ENCODE measurements at places on chromosomes 16 and 17.

DNA sequence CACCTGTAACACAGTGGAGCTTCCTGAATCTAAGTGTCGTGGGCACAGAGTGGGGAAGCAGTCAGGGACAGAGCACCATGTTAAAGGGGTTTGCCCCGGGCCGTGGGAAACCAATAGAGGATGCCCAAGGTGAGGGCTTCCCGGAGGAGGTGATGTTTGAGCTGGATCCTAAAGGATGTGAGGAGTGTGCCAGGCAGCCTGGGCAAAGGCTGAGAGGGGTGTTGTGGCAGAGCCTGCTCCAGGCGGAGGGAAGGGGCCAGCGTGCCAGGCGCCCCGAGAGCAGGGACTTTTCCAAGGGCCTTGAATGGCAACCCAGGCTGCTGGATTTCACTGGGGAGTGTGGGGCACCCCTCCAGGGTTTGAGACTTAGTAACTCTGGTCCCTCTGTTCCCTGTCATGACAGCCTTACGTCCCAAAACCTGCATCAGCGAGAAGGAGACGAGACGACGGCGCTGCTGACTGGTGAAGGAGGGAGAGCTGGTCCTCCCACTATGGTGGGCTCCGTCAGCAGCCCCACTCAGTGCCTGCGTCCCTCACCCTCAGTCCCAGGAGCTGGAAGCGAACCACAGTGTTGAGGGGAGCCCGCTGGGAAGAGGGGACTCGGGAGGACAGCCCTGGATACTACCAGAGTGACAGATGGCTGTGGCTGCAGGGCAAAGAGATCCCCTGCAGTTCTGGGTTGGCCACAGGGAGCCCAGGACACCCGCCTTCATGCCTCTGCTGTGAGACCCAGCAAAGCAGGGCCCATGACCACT lies 228.4 kb downstream of the KATNIP start:
- DNase-seq, result no peak

DNA sequence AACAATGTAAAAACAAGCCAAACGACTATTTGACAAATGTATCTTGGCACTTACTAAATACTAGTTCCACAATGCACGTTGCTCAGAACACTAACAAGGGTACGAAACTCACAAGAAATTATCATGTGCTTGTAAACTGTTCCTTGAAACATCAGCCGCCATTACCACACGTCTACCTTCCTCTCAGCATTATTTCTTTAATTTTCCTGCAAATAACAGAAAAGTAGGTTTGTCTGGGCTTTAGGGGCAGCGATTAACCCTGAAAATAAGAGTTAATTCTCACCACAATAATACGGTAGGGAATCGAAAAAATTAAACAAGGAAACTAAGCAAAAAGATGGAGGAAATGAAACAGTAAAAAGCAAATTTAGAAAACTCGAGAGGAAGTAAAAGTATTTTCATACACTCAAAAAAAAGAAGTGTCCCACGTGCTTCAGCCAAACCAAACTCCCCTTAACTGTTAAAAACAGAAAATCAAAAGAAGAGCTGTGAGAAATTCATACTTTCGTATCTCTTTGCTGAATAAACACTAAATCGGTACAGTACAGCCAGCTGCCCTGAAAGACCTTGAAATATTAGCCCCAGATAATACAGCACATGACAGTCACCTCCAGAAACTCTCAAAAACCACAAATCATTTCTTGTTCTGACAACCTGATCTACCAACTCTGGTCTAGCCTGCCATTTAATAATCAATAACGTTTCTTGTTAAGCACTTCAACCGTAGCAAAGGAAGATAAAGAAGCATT lies 1.2 kb downstream of the ARHGAP17 start:
- DNase-seq, result no peak

DNA sequence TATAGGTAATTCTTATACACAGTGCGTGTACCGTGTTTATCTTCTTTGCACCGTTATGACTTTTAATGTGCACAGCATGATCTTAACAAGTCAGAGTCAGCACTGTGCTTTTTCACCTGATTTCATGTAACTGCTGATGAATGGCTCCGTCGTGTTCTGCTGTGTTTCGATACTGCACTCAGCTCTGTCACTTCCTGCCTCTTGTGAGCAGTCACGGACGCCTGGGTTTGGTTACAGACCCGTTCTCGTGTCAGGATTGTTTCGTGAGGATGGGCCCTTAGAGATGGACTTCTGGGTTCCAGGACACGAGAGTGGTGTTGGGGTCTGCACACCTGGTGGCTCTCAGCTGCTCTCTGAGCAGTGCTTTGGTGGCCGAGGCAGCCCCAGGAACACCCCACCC lies 24.6 kb downstream of the TBCD start:
- no peak for DNase-seq

DNA sequence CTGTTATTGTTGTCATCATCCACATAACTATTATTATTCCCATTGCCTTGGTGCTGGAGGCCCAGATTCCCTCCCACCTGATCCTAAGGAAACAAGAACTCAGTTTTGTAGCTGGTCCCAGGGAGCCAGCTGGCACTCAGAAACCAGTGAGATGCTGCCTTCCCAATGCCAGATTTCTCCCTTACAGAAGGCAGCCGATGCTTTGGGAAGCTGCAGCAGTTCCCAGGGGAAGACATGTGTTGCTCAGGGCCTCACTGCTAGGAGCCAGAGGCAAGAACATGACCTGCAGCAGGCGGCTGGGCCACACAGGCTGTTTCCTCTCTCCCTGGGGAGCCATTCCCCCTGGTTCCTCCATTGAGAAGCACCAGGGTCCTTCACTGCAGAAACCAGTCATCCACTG lies 59.9 kb upstream of the GRIN2A start:
- no peak for DNase-seq

GRCh38 chr17:29048440-29049368 lies 5.8 kb downstream of the PIPOX start:
- DNase-seq, result no peak

DNA sequence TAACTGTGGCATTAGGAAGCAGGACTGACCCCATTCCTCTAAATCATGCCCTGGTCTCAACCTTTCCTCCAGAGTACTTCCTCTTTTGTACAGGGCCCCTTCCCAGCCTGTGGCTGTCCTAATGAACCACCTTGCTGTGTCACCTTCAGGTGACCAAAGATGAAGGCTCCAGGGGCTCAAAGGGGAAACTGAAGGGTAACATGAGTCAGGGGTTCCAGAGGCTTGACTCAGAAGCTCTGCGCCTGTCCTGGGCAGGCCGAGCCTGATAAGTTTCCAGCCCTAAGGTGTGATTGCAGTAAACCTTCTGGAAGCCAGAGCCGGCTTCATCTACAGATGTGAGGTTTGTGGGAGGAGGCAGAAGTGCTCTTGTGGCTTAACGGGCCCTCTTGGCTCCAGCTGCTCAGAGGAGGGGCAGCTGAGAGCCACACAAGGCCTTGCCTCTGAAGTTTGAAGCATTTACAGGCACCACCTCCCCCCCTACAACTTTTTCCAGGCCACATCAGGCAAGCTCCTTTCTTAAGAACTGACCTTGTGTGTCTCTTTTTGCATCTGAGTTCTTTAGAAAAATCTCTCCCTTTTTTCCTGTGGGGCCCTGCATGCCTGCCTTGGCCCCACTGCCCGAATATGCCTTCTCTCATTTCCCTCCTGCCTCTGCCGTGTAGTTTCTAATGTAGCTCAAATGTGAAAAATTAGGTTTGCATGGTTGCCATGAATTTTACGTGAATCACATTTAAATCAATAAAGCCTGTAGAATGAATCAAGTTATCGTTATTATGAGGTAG lies 149.9 kb downstream of the CLEC16A start:
- peak; percentile 77 for DNase-seq

DNA sequence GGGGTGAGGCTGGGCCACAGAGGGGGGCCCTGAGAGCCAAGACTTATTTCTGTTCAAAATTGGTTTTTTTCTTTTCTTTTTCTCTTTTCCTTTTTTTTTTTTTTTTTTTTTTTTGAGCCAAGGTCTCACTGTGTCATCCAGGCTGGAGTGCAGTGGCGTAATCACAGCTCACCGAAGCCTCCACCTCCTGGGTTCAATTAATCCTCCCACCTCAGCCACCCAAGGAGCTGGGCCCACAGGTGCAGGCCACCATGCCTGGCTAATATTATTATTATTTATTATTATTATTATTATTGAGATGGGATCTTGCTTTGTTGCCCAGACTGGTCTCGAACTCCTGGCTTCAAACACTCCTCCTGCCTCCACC lies 17.5 kb upstream of the CACNA1H start:
- no peak for DNase-seq

- DNase-seq, result no peak
These were observed 25.6 kb downstream of the CREBBP start for GRCh38 chr16:3854750-3855541.

DNA sequence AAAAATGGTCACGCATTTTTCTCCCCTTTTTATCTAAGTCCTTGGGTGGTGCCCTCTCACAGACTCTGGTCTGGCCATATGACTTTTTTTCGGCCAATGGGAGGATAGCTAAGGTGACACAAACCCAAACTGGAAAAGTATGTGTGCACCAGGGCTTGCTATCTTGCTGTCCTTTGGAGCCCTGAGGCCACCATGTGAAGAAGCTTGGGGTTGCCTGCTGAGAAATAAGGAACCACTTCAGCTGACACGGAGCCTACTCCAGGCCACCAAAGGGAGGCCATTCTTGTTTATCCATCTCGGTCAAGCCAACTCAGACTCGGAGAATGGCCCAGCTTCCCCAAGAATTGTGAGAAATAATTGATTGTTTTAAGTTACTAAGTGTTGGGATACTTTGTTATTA lies 111.4 kb upstream of the ZFHX3 start:
- DNase-seq, result no peak

DNA sequence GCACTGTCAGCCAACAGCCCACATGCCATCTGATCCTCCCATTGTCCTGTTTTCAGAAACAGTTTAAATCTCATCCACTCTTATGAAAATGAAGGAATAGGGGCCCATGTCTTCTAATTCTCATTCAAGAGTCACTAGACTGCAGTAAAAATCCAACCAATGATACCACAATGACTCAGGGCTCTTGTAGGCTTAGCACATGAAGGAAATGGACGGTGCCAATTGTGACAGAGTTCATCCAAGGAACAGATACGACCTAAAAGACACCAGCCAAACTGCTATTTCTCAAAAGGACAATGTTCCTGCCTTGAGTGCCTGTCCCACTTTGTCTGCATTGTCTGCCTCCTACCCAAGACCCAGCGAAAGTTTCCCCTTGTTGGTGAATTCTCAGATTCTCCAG lies 204.8 kb upstream of the COX10 start:
- DNase-seq, result no peak

DNA sequence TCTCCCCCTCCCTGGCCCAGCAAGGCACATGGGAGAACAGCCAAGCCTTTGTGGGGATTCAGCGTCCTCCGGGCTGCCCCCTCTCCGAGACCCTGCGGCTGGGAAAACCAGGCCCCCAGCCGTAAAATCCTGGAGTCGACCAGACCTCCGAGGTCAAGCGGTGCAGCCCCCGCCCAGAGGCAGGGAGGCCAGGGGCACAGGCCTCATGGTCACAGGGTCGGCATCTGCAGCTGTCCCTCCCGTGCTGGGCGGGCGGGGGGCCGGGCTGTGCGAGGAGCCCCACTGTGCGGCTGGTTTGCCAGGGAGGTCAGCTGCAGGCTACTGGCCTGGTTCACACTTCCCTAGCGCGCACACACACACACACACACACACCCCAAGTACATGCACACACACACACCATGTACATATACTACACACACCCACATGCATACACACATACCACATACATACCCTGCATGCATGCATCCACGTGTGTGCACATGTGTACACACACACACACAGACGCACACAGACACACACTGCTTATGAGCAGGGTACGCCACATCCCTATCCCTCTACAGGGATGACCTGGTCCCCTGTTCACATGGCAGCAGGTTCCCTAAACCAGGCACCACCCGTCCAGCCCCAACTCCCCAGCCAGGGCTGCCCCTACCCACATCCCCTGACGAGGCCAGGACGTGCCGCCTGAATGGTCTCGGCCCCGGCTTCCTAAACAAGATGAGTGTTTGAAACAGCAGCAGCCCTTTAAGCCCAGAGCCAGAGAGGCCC lies 108.9 kb upstream of the CIBAR2 start:
- no peak for DNase-seq

- no peak for DNase-seq
These were observed 29.7 kb downstream of the FAM222B start for GRCh38 chr17:28812748-28813377.

GRCh38 chr17:34579979-34580684 lies 750 bp downstream of the TMEM132E start:
- peak; percentile 43 for DNase-seq

- peak; percentile 55 for DNase-seq
These were observed 33.9 kb downstream of the CYB5D2 start for GRCh38 chr17:4176808-4177472.

GRCh38 chr17:81706757-81707624 lies 3.8 kb downstream of the MRPL12 start:
- DNase-seq, result no peak

DNA sequence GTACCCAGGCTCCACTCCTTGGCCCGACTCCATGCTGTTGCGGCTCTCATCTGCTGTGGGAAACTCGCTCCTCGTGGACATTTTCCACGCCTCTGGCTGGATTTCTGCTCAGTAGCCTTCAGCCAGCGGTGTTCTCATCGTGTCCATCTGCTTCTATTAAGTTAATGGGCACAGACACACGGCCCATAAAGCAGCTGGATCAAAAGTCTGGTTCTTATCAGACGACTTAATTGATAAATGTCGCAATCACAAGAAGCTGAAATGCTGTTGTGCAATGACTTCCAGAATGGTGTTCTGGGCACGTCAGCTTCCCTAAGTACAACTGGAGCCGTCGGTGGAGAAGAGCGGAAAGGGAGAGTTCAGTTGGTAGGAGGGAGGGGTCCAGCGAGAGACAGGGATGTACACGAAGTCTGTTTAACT lies 211.7 kb upstream of the CHMP6 start:
- DNase-seq, result no peak

DNA sequence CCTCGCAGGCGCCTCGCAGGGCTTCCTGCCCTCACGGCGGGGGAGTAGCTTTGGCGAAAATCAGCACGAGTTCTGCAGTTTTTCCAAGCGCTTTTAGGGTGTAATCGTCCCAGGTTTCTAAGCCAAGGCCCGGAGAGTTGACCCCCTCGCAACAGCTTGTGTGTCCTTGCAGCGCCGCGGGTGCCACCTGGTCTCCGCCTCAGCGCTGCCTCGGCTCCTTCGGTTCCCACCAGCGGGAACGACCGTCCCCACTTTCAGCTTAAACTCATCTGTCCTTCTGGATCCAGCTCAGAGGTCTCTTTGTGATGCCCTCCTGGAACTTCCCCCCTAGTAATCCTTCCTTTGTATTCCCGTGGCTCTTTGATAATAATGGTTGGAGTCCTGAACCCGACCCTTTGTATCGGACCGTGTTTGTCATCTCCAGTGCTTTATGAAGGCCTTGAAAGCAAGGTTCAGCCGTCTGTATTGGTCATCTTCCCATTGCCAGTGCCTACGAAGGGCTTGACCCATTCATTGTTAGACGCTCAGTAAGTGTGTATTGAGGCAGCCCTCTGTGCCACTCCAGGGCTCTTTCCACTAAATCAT lies 858 bp upstream of the SMARCE1 start:
- no peak for DNase-seq

GRCh38 chr16:65218348-65218747 lies 96.5 kb upstream of the CDH11 start:
- DNase-seq, result no peak

GRCh38 chr17:31357091-31357490 lies 34.4 kb upstream of the RAB11FIP4 start:
- no peak for DNase-seq
